ENCODE measurements at places on chromosomes 1 and 21.
A peak's percentile ranks its signal among the peaks of the same experiment; 100 is the strongest.

GRCh38 chr1:114026797-114027196 lies 47.5 kb downstream of the OLFML3 start:
- no peak for DNase-seq

GRCh38 chr1:193348769-193349535 lies 162.5 kb upstream of the B3GALT2 start:
- DNase-seq = no peak

DNA sequence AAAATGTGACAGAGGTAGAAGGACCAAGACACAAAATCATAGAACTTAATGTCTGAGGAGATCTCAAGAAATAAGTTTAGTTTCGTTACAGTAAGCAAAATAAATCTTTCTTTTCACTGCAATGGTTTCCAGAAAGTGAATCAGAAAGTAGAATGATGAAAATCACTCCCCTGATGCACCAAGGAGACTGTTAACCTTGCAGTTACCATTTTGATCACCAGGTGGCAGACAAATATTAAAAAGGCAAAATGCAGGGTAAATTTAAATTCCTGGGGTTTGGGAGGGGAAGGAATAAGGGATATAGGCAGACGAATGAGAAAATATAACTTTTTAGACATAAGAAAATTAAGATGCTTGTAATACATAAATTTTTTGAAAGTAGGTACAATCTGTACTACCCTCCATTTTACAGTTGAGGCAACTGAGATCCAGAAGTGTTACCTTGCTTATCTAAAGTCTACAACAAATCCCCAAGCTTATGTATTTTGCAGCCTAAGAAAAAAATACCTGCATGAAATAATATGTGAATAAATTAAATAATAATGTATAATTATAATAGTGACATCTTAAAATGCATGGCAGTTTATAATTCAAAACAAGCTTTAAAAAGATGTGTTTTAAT lies 253.2 kb downstream of the CRB1 start:
- DNase-seq = peak; percentile 50

DNA sequence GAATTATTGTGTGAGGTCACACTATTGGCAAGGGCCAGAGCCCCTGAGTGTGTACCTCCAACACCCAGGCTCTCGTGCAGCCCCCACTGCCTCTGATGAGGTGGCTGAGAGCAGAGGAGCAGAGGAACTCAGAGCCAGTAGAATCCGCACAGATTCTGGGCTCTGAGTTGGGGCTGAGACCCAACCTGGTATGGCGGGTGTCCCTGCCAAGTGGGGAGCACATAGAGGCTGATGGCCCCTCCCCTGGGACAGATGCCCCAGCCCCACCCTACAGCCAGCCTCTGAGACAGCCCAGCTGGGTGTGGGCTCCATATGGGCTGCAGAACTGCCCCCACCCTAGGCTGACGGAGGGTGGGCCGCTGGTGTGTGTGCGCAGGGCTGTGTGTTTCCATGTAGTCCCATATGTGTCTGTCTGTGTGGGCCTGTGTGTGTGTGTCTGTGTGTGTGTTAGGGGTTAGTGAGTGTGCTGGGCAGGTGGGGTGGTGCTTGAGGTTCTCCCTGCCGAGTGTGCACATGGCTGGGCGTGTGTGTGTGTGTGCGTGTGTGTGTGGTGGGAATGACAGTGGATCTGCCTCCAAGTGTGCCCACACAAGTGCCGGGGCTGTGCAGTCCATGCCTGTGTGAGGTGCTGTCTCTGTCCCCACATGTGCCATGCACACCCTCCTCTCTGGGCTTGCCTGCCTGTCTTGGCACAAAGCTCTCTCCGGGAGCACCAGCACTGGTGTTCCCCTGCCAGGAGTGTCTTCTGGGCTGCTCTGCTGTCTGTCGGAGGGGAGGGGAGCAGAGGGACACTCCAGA lies 24.4 kb downstream of the FOXO6 start:
- DNase-seq = no peak

DNA sequence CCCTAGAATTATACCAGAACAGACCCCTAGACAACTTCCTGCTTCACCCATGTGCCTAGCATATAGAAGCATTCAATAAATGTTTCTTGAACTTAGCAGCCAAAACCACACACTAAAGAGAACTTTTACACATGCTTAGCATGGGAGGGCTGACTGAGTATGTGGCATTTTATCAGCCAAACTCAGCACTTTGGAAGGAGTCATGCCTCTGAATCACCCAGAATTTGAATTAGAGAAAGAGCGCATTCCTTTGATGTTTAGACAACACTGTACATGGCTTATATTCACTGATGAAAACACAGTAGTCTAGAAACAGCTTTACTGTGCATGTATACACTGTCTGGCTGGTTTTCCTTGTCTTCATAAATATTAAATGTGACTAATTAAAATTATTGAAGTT lies 26.1 kb downstream of the SPAG17 start:
- DNase-seq = no peak

GRCh38 chr1:85609976-85610375 lies 29.4 kb downstream of the CCN1 start:
- DNase-seq = no peak

DNA sequence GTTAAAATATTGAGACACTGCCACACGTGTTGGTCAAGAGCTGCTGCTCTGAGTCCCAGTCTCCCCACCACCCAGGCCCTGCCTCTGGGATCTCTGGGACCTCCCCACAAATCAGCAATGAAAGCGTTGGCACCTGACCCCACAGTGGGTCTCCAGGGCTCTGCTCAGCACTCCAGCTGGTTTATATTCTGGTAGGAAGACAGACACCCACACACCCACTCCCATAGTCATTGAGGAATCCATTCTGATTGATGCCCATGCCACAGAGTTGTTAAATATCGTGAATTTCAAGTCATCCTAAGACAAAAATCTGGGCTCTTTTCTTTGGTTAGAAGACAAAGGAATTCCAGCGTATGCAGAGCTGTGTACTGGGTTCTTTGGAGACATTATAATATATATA lies 91.6 kb downstream of the KIF26B start:
- DNase-seq = no peak

GRCh38 chr1:150156868-150157603 lies 7.3 kb downstream of the PLEKHO1 start:
- DNase-seq = no peak

DNA sequence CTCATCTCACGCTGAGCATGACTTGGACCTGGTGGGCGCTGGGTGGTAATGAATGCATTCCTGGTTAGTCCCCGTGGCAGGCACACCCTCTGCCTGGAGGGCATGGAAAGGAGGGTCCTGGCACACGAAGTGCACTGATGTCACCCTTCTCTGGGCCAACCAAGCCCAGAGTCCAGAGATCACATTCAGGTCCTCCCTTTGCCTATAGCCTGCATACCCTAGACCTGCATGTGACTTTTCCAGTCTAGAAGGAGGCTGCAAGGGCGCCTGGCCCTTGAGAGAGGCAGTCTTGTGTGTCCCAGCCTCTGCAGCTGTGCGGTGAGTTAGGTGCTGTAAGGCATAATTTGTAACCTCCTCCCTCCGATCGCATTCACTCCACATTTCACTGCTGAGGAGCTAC lies 22.1 kb downstream of the PADI2 start:
- no peak for DNase-seq

- DNase-seq = no peak
These were observed 87.2 kb downstream of the TGFBR3 start for GRCh38 chr1:91798740-91799139.

DNA sequence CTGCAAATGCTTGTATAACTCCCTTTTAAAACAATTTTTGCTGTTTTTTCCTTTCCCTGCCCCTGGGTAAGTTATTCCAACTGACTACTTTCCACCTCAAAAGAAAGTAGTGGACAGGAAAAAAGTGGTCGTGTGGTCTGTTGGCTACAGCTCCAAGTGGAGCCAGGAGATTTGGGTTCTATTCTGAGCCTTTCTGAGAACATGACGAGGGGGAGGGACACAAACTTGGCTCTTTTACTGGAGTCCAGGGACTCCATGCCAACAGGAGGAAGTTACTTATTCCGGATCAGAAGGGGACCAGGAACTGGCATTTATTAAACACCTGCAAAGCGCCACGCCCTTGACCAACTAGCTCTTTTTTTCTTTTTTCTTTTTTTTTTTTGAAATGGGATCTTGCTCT lies 79.0 kb upstream of the CAPZB start:
- DNase-seq = no peak

DNA sequence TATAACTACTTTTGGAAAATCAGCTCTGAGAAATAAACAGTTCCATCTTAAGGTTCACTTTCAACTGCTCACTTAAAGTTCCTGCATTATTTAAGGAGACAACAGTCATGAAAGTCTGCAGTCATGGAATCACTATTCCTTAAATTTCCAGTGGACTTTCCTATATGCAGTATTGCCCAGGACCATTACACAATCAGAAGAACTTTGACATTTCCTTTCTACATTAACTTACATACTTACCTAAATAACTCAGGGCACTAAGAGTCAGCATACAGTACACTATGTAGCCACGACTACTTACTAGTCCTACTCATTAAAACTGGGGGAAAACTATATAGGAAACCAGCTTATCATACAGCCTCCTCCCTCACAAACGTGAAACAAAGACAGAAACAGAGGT lies 220.1 kb downstream of the SLC45A1 start:
- no peak for DNase-seq

- no peak for DNase-seq
These were observed 1.3 kb downstream of the PRAMEF12 start for GRCh38 chr1:12774801-12775345.

DNA sequence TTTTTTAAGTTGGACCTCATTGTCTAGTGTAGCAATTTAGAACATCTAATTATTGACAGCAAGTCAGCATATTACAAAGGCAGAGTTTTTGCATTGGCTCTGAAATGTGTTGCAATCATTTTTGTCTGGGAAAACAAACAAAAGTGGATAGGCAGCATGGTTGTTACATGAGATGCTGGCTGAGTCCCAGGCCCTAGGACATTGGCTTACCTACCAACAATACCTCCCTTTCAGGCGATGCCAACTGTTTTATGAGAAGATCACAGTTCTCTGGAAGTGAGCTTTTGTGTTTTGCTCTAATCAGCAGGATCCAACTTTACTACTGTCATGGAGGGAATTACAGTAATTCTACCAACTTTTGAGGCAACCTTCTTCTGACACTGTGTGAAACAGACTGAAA lies 71.5 kb upstream of the CXADR start:
- DNase-seq = no peak

- DNase-seq = peak; percentile 96
These were observed 7.9 kb upstream of the TNNT2 start for GRCh38 chr1:201385299-201385891.

- no peak for DNase-seq
These were observed 3.9 kb upstream of the KRTAP10-6 start for GRCh38 chr21:44596068-44596725.

- DNase-seq = no peak
These were observed 40.3 kb downstream of the CFHR5 start for GRCh38 chr1:197017558-197018146.

- no peak for DNase-seq
These were observed 48.1 kb upstream of the PAXBP1 start for GRCh38 chr21:32819694-32820093.

DNA sequence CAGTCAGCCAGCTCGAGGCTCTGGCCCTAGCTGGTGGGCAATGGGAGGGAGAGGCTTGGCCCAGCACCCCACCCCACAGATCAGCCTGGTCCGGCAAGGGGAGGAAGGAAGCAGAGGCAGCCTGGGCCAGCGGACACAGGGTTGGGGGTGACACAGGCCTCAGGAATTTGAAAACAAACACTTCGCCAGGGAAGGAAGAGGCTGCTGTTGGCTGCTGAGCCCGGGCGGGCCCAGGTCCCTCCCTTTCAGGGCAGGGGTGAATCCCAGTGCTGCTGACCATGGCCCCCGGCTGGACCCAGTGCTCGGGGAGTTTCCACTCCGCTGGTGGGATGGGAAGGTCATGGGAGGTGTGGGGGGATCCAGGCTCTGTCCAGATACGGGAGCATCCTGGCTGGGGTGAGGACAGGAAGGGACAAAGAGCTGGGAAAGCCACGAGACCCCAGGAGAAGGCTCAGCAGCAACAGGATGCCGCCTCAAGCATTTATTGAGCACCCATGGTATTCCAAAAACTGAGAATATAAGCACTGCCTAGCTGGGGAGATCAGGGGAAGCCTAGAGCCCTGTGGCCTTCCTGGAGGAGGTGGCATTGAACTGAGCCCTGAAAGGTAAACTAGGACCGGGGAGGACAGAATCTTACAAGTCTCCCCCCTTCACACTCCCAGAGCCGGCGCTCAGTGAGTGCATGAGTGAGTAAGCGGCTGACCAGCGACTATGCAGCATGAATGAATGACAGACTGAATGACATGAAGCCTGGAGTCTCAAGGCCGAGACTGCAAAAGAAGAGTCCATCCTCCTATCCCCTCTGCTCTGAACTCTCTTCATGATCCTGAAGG lies 26.2 kb upstream of the EPHA2 start:
- DNase-seq = no peak

DNA sequence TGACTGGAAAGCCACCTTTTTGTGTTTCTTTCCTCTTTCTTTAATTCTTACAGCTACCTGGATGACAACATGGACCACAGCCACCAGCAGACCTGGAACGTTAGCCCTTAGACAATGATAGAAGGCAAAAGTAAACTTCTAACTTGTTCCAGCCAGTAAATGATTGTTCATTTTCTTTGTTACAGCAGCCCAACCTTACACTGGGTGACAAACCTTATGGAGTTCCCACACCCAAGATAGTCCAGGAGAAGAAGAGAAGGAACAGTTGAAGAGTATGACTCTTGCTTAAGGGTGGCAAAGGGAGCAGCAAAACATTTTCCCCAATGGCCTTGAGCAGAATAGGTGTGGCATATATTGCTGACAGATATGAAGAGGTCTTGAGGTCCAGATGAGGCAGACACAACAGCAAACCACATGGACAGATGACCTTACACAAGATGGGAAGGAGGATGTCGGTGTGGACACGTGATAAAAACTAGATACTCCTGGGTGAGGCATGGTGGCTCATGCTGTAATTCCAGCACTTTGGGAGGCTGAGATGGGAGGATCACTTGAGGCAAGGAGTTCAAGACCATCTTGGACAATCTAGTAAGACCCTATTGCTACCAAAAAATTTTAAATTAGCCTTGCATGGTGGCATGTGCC lies 11.8 kb upstream of the FAM76A start:
- DNase-seq = no peak

DNA sequence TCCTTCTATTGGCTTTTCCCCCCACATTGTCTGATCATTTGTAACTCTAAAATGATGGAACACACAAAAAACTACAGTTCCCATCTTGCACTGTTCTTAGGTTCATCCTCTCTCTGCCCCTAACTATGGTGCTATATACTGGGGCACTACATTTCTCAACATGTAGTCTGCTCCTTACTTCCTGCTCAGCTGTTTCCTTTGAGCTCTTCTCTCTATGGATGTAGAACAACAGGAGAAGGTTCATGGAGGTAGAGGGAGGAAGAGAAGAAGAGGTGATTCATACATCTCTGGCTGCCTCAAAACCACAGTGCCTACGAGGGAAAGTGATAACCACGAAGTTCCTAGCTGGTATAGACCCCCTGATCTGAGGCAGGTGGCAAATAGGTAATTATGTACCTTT lies 7.0 kb upstream of the C1orf146 start:
- no peak for DNase-seq
